ENCODE measurements at places on chromosomes 16 and 17.

- DNase-seq, result no peak
These were observed 244.6 kb upstream of the MAF start for GRCh38 chr16:79845033-79845733.

DNA sequence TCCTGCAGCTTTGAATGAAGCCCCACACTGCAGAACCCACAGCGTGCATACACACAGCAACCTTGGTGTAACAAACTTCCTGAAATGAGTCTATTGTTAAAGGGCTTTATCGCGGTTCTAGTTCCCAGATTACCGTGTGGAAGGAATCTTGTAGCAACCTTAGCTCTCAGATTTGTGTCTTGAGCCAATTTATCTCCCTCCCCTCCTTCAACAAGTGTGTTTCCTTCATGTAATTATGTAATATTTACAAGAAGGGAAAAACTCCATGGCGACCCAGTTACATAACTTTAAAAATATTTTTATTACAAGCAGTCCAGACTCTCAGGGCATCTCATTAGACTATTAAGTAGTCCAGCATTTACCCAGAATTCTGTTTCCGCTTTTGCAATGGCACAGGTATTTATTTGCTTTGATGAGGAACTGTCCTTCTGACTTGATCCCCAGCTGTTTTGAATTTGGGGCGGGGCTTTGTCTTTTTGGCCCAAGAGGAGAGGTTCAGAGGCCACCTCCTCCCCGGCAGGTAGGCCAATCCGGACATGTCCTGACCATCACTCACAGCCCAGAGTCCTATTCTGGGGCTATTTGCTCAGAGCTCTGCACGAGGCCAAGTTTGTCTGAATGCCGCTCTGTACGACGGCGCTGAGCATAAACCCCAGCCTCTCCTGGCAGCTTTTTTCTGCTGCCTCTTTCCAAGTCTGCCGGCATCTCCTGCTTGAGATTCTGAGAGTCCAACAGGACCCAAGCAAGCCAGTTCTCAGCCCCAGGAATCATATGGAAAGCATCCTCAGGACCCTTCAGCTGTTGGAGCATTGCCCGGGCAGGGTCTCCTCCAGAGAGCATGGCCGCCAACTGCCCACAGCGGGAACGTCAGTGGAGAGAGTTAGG lies 35.6 kb downstream of the CLEC16A start:
- DNase-seq, result no peak

DNA sequence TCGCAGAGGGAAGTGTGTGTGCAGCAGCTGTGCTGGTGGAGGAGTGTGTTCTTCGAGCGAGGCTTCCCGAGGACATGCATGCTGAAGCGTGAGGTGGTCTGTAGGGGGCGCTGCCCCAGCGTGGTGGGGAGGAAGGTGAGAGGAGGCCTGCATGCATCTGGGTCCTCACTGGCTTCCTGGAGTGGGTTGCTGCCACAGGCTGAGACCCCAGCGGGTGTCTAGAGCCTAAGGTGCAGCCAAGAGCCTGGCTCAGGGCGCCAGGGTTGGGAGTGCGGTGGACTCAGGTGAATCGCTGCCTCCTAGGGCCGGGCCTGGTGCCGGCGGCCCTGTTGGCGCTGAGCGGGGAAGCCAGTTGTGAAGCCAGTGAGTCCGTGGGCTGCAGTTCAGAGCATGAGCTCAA lies 7.5 kb upstream of the HSD3B7 start:
- DNase-seq, result no peak

DNA sequence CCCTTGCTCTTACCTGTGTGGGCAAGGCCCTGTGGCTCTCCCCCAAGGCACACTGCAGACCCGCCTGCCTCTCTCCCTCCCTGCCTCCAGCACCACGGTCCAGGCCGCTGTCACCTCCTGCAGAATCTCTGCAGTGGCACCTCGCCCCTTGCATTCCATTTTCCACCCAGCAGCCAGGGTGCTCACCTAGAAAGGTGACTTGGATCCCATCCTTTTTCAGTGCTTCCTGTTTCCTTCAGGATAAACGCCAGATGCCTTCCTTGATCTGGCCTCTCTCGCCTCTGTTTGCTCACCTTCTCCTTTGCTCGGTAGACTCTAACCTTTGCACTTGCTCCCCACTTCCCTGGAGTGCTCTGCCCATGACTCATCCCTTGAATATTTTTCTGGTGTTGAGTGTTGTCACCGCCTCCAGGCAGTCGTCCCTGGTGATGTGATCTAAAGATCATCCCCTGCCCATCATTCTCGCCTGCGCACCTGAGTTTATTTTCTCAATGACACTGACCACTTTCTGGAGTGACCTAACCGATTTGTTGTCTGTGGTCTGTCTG lies 79.2 kb upstream of the LGALS9 start:
- no peak for DNase-seq

- no peak for DNase-seq
These were observed 21.4 kb upstream of the JPH3 start for GRCh38 chr16:87580855-87581261.

DNA sequence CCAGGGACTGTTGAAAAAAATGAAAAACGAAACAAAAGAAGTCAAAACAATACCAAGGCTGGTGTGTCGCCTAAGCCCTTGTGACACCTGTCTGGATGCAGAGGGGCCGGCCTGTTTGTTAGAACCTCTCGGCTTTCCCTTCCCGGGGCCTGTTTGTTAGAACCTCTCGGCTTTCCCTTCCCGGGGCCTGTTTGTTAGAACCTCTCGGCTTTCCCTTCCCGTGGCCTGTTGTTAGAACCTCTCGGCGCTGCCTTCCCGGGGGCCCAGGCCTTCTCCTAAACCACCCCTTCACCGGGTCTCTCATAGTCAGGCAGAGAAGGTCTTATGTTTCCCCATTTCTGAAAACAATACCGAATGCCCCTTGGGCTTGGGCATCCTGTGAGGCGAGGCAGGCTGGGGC lies 180.0 kb downstream of the BANP start:
- no peak for DNase-seq
